Brain (organoid and tissue), 16 donors: ENCODE measurements at places on chromosomes 2 and 18.

DNA sequence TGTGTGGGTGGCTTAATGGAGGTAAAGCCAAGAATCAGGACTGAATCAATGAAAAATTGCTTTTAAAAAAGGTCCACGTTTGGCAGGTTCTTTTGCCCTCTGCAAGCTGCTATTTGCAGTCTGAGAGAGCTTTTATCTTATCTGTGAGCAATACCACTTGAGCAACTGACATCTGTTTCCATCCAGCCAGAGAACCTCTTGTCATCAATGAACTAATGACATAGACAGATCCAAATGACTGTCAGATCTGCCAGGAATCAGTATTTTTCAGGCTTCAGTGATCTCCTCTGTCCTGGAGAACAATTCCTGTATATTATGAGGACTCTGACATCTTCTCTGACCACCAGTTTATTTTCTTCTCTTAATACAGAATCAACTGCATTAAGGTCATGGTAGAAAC, 608.1 kb downstream of the LRP1B start:
- DNase-seq: no peak

- no peak for DNase-seq
These were observed 101.7 kb upstream of the MSH2 start for GRCh38 chr2:47301277-47301618.

DNA sequence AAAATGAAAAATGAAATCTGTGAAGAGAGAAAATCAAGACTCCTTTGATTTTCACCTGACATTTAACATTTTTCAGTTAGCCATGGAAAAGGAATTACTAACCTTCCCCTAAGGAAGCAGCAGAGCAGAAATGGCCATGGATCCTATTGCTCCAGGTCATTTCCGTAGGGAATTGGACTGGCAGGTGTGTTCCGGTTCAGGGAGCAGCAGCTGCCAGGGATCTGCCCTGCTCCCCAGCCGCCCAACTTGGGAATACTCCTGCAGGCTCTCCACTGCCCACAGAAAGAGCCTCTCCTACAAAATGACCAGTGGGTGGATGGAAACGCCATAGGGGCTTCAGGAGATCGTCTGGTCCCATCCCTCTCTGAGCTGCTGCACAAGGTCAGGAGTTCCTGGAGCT, 86.0 kb upstream of the MAPK4 start:
- DNase-seq: no peak

- no peak for DNase-seq
These were observed 78.8 kb upstream of the IGFBP5 start for GRCh38 chr2:216774180-216774579.

DNA sequence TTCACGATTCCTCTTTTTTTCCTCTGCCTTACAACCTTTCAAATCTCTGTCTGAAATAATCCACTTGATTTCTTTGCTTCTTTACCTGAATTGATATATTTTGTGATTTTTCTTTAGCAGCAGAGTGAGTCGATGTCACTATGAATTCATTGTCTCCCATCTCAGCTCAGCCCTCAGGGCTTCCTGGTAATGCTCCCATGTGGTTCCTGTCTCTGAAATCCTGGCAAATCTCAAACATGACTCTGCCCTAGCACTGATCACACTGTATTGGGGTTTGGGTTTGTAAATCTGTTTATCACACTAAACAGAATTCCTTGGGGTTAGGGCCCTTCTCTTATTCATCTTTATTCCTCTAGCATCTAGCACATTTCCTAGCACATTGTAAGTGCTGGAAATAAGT, 43.0 kb upstream of the MSTN start:
- DNase-seq: peak; percentile 5
